ENCODE measurements at places on chromosomes 7 and 10. TPM values are rescaled to one million over a fixed set of nuclear protein-coding genes. Genes with fewer than 3 reads are reported as not detected.
A peak's percentile ranks its signal among the peaks of the same experiment; 100 is the strongest.

- H3K4me3 ChIP-seq, result no peak overlapping the region
- no peak for DNase-seq
- H3K27me3 ChIP-seq, result no peaks in the 10 kb centered on the region
- no peaks in the 10 kb centered on the region for H3K36me3 ChIP-seq
Observed at GRCh38 chr10:81885491-81885890, 10.5 kb downstream of the NRG3 start.

DNA sequence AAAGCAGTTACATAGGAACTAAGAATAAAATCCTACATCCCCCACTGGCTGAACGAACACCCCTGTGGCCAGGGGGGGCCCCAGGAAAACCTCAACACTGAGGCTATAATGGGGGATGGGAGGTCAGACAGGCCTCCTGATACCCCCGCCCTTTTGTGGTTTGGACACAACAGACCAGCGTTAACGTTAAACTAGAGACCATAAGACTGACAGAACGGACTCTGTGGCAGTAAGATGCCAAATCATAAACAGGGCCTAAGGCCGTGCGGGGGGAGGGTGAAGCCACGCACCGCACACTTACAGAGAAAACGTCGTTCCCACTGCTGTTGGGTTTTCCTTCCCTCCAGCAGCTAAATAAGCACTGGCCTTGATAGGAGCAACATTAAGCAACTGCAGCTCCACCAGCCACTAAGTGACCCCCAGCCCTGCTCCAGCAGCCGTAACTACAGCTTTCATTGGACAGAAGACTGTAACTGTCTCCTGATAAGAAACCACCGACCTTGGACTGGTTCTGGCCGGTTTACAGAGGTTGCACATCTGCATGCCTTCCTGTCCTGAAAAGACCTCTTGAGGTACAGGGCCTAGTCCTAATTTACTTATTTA lies 3.4 kb upstream of the PPP2R2D start:
- H3K27me3 ChIP-seq, result no peaks in the 10 kb centered on the region
- H3K36me3 ChIP-seq, result no peaks in the 10 kb centered on the region
- no peak overlapping the region for H3K27ac ChIP-seq
- peaks cover 3% of the 10 kb centered on the region for H3K4me1 ChIP-seq

- peaks cover 16% of the 10 kb centered on the region for H3K27me3 ChIP-seq
- H3K36me3 ChIP-seq, result no peaks in the 10 kb centered on the region
- no peak for DNase-seq
- no peaks in the 10 kb centered on the region for H3K4me1 ChIP-seq
- no peak overlapping the region for H3K4me3 ChIP-seq
Observed at GRCh38 chr7:155368894-155369600, 71.4 kb downstream of the INSIG1 start.

The PTF1A gene
- total RNA-seq, result not detected

The HOXA11 gene
- 26.6 TPM for total RNA-seq

GRCh38 chr7:121605317-121605680 lies 209.2 kb upstream of the FAM3C start:
- no peaks in the 10 kb centered on the region for H3K36me3 ChIP-seq
- H3K4me3 ChIP-seq, result no peak overlapping the region
- H3K4me1 ChIP-seq, result no peaks in the 10 kb centered on the region
- H3K27ac ChIP-seq, result no peak overlapping the region

DNA sequence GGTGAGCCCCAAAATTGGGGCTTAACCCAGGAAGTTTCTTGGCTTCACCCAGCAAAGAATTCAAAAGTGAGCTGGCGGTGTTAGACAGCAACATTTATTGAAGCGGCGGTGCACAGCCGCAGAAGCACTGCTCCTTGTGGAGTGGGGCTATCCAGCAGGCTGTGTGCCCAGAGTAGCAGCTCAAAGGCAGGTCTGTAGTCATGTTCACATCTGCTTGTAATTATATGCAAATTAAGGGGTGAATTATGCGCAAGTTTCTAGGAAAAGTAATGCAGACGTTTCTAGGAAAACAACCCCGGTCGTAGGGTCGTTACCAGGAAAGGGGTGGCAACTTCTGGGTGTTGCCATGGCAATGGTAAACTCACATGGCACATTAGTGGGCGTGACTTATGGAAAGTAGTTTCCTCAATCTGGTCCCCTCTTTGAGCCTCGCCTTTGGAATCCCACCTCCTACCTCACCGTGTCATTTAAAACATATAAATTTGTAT lies 13.7 kb upstream of the KBTBD2 start:
- no peaks in the 10 kb centered on the region for H3K4me1 ChIP-seq
- no peak overlapping the region for H3K27ac ChIP-seq
- DNase-seq, result no peak
- H3K4me3 ChIP-seq, result peak overlapping the region; percentile 46
- H3K36me3 ChIP-seq, result no peaks in the 10 kb centered on the region

The HOXA2 gene
- 1.8 TPM for total RNA-seq

- H3K36me3 ChIP-seq, result no peaks in the 10 kb centered on the region
- no peak overlapping the region for H3K4me3 ChIP-seq
- no peaks in the 10 kb centered on the region for H3K27me3 ChIP-seq
- peaks cover 5% of the 10 kb centered on the region for H3K4me1 ChIP-seq
Observed at GRCh38 chr10:102514487-102515311, 10.9 kb downstream of the SUFU start.

- no peaks in the 10 kb centered on the region for H3K27me3 ChIP-seq
- H3K4me3 ChIP-seq, result peak overlapping the region; percentile 83
- H3K36me3 ChIP-seq, result no peaks in the 10 kb centered on the region
Observed at GRCh38 chr7:30285536-30286284, 1.3 kb downstream of the ZNRF2 start.

GRCh38 chr7:929311-929711 lies 25.2 kb downstream of the ADAP1 start:
- no peaks in the 10 kb centered on the region for H3K4me1 ChIP-seq
- no peaks in the 10 kb centered on the region for H3K36me3 ChIP-seq
- H3K27ac ChIP-seq, result no peak overlapping the region
- DNase-seq, result no peak
- no peak overlapping the region for H3K4me3 ChIP-seq
- no peaks in the 10 kb centered on the region for H3K27me3 ChIP-seq

The SEPTIN7 gene
- 121 TPM for total RNA-seq

The TMEM176A gene
- not detected for total RNA-seq

- no peaks in the 10 kb centered on the region for H3K4me1 ChIP-seq
- no peaks in the 10 kb centered on the region for H3K36me3 ChIP-seq
- DNase-seq, result no peak
- no peak overlapping the region for H3K4me3 ChIP-seq
- H3K27ac ChIP-seq, result no peak overlapping the region
Observed at GRCh38 chr10:9149134-9149533, 1094.6 kb downstream of the GATA3 start.

The DYNC1I1 gene
- 6.5 TPM for total RNA-seq

- no peaks in the 10 kb centered on the region for H3K36me3 ChIP-seq
- no peaks in the 10 kb centered on the region for H3K27me3 ChIP-seq
- H3K4me1 ChIP-seq, result peaks cover 12% of the 10 kb centered on the region
Observed at GRCh38 chr10:33963729-33964128, 629.3 kb upstream of the NRP1 start.

DNA sequence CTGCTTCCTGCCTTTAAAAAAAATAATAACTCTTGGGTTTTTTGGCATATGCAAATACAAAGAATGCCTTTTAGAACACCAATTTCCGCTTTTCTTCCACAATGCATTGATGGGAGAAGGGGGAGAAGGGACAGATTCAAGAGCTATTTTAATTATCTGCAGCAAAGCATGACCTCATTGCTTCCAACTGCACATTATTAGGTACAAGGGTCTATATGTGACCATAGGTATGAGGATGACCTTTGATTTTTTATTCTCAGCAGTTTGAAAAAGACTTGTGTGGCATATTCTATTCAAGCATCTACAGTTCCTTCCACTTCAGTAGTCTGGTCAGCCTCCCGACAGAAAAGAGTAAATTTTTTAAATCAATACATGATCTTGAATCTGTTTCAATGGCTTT lies 39.7 kb downstream of the GRB10 start:
- no peak for DNase-seq
- H3K27ac ChIP-seq, result no peak overlapping the region
- no peak overlapping the region for H3K4me3 ChIP-seq
- peaks cover 20% of the 10 kb centered on the region for H3K4me1 ChIP-seq
- no peaks in the 10 kb centered on the region for H3K27me3 ChIP-seq

The CCSER2 gene
- 14.1 TPM for total RNA-seq

The HYAL4 gene
- total RNA-seq, result 0.98 TPM

Measured in PC-3 (cell line).